ENCODE measurements at places on chromosomes 13 and 19.

DNA sequence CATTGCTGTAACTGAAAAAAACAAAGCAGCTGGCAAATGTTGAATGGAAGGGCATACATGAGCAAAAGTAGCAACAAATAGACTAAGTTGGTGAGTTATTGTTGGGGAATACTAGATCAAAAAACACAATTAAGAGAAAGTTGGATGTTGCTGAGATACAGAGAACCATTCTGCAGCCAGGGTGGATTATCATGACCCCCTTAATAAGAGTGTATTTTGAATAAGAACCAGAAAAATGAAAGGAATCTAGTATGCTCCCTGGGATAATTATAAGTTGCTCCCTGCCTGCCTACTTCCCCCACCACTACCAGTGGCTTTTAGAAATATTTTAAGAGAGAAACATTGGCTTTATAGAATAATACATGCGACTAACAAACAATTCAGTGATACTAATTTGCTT is 14.5 kb upstream of the TRPC4 start:
- DNase-seq = no peak

- DNase-seq = no peak
Measured at GRCh38 chr13:51629491-51630287, 45.4 kb downstream of the WDFY2 start.

GRCh38 chr19:39237200-39238184 is 7.3 kb downstream of the IFNL3 start:
- DNase-seq = peak; percentile 41

- DNase-seq = no peak
Measured at GRCh38 chr19:2341982-2342381, 13.5 kb downstream of the SPPL2B start.

DNA sequence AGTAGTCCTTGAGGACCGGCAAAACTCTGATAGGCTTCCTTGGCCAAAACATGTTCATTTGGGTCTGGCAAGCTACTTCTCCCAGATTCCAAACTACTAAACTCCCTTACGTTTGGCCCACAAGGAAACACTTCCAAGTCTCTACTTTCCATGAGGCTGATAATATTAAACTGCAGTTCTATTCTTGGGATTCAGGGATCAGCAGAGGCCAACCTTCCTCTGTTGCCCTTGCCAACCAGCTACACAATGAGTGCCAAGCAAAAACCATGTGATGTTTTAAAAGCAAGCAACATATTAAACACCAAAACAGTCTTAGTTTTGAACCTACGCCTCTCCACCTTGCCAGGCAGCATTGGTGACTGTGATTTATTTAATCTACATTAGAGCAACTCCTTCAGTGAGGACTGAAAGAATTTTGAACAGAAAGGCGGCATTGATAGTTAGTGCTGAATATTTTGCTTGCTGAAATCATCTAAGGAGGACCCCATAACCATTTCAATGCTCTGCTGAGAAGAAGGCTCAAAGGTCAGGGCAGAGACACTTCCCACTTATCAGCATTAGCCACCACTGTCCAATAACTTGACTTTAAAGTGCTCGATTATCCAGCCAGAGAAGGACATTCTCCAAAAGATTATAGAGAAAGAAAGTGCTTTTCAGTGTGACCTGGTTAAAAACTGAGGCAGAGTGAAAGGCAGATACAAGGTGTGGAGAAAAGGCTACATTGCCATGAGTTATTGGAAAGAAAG is 287.1 kb downstream of the TBC1D4 start:
- no peak for DNase-seq

GRCh38 chr19:6222884-6223283 is 56.9 kb downstream of the MLLT1 start:
- DNase-seq = no peak

DNA sequence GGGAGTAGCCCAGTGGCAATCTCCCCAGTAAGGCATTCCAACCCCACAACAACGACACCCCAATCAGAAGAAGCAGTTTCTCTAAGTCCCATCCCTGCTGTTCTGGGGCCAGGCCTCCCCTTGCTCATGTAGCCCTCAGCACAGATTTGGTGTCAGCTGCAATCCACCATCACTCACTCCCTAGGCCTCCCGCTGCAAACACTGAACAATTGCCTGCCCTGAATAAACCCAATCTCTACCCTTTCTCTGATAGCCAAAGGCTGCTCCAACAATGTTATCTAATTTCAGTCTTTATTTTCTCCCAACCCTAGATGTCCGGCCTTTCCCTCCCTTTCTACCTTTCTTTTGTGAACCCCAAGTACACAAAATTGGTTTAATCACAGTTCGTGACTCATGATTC is 5.6 kb upstream of the SOX21 start:
- no peak for DNase-seq

GRCh38 chr19:36267061-36267845 is 52.3 kb downstream of the ZNF146 start:
- no peak for DNase-seq

- no peak for DNase-seq
Measured at GRCh38 chr19:13165162-13165997, 15.2 kb downstream of the IER2 start.

DNA sequence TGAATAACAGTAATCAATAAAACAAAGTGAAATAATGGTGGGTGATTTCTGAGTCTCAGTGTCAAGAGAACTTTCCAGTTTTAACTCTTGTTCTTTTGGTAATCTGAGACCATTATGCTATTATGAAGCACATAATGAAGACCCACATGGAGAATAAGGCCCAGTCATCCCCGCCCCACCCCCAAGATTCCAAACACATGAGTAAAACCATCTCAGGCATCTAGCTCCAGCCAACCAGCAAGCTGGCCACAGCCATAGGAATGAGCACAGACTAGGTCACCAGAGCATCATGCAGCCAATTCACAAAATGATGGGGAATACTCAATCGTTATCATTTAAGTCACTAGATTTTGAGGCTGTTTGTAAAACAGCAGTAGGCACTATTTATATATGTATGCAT is 1769.0 kb upstream of the PCDH20 start:
- DNase-seq = no peak

DNA sequence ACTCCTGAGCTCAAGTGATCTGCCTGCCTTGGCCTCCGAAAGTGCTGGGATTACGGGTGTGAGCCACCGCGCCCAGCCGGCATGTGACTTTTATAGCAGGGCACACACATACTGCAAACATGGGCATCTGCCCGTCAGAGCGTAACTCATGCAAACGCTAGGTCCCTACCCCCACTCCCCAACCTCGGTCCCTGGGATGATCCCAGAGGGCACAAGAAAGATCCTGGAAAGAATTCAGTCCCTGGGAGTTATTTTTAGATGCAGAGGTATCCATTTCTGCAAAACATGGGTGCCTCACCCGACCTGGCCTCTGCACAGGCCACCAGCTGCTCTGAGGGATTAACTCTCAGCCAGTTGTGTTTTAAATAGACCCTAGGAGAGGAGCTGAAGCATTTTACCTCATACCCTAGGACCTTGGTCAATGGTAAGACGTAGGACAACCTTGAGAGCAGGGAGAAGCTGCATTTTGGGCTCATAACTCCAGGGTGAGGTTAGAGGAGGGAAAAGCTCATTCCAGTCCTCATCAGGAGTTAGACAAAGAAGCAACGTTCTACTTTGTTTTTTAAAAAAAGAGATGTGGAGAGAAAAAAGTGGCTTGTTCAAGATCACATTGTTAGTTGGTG is 10.8 kb downstream of the TMEM38A start:
- no peak for DNase-seq

GRCh38 chr19:12828494-12828893 is 5.9 kb downstream of the RTBDN start:
- no peak for DNase-seq

GRCh38 chr19:1136201-1136600 is 32.4 kb downstream of the GPX4 start:
- DNase-seq = no peak

DNA sequence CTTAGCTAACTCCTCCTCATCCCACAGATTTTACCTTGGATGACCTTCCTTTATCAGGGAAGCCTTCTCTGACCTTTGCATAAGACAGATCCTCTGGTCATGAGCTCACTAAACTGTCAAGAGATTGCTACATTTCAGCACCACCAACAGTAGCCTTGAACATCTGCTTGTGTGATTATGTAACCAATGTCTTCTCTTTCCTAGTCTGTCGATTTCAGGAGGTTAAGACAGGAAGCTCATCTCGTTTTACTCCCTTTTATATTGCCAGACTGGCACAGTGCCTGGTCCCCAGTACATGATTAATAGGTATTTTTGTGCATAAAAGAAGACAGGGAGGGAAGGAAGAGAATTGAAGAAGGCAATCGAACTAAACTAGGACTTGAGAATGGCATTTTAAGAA is 1697.7 kb downstream of the EFNB2 start:
- no peak for DNase-seq

DNA sequence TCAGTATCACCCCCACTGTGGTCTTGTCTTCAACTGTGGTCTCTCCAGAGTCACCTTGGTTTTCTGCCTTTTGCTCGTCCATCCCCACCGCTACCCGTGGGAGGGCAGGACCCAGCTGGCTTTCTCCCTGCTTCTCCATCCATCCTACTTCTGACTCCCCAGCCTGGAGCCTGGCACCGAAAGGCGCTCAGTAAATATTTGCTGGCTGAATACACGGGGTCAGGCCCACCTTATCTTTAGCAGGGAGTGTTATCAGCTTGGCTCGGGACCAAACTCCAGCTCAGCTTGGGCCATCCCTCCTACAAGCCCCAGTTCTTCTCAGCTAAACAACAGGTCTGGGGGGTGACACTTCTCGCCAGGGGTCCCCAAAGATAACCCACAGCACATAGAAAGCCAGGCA is 62.0 kb upstream of the KLF2 start:
- DNase-seq = no peak

- no peak for DNase-seq
Measured at GRCh38 chr13:99501848-99502301, 603 bp downstream of the TM9SF2 start.

DNA sequence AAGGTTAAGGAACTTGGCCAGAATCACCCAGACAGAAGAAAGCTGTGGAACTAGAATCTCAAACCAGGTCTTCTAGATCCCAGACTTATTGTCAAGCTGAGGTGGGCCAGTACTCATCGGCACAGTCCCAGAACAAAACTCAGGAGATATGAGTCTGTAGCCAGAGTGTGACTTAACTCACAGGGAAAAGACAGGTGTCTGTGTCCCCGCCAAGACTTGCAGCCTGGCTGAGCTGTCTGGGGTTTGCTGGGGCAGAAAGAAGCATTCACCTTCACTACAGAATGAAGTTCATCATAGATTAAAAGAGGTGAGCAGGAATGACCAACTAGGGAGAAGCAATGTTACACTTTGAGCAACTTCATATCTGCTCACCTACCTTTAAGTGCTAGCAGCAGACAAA is 257.2 kb downstream of the FOXO1 start:
- DNase-seq = no peak

- no peak for DNase-seq
Measured at GRCh38 chr13:43133792-43134191, 110.4 kb downstream of the DNAJC15 start.

DNA sequence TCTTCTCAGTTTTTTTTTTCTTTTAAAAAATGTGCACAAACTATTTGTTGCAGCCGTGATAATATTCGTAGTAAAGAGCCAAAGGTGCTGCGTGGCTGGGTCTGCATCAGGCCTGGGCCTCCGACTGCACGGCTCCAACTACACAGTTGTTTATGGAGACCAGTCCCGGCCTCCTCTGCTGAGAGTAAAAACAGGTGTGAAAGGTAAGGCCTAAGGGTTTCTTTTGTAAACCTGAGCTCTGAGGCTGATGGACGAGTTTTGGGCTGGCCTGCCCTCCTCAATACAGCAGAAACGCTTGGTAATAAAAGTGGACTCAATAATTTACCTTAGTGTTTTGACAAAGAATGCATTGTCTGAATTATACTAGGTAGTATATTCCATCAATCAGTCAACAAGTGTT is 3.9 kb downstream of the MBNL2 start:
- DNase-seq = peak; percentile 7

DNA sequence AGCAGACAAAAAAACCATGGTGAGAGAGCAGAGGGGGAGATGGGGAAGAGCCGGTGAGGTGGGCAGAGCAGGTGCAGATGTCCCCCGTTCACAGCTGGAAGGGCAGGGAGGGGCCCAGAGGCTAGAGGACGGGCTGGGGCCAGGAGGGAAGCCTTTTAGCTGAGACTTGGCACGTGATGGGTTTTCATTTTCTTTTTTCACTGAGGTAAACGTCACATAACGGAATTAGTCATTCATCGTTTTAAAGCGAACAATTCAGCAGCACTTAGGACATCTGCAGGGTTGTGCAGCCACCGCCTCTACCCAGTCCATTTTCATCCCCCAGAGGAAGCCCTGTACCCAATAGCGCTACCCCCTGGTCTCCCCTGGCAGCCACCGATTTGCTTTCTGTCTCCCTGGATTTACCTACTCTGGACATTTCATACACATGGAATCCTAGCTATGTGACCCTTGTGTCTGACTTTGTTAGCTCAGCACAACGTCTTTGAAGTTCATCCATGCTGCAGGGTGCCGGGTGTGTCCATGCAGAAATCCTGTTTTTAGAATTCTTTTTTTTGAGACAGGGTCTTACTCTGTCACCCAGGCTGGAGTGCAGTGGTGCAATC is 16.0 kb upstream of the EMC10 start:
- DNase-seq = no peak

DNA sequence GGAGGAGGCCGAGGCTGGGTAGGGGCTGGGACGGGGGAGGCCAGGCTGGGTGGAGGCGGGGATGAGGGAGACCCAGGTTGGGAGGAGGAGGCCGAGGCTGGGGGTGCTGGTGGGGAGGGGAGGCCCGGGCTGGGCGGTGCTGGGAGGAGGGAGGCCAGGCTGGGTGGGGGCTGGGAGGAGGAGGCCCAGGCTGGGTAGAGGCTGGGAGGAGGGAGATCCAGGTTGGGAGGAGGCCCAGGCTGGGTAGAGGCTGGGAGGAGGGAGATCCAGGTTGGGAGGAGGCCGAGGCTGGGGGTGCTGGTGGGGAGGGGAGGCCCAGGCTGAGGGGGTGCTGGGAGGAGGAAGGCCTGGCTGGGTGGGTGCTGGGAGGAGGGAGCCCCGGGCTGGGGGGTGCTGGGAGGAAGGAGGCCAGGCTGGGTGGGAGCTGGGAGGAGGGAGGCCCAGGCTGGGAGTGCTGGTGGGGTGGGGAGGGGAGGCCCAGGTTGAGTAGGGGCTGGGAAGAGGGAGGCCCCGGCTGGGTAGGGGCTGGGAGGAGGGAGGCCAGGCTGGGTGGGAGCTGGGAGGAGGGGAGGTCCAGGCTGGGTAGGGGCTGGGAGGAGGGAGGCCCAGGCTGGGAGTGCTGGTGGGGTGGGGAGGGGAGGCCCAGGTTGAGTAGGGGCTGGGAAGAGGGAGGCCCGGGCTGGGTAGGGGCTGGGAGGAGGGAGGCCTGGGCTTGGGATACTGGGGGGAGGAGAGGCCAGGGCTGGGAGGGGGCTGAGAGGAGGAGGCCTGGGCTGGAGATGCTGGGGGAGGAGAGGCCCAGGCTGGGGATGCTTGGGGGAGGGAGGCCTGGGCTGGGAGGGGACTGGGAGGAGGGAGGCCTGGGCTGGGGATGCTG is 10.7 kb downstream of the TPGS1 start:
- DNase-seq = no peak

GRCh38 chr13:23443110-23443509 is 9.6 kb upstream of the SACS start:
- no peak for DNase-seq
